ENCODE measurements at places on chromosomes 11 and 22.

- no peak for DNase-seq
Observed at GRCh38 chr22:42561856-42562255, 8.1 kb downstream of the SERHL2 start.

GRCh38 chr11:114148013-114148382, 88.5 kb downstream of the ZBTB16 start:
- peak; percentile 81 for DNase-seq

DNA sequence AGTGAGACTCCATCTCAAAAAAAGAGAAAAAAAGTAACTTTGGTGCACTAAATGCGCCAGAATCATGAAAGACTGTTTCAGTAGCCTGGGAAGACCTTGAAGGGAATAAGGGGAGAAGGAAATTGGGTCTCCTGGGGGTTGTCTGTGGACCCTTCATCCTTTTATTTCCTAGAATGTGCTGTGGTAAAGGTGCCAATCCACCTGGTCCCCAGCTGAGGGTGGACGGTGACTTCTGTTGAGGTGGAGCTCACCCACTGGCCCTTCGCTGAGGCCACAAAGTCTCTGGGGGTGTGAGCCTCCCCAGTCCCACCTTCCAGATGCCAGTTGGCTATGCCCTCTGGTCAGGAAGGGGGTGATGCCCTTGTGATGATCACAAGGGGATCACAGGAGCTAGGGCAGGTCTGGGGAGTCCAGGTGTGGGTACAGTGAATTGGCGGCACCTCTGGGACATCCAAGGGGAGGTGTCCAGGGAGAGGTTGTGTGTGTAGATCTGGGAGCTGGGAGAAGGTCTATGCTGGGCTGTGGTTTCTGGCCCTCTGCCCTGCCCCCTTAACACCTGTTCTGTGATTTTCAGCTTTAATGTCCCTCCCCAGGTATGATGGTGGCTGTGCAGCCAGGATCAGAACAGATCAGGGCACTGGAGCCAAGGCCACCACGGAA, 34.2 kb upstream of the LMO1 start:
- DNase-seq, result no peak

GRCh38 chr11:8917157-8917825, 6.3 kb downstream of the AKIP1 start:
- no peak for DNase-seq

DNA sequence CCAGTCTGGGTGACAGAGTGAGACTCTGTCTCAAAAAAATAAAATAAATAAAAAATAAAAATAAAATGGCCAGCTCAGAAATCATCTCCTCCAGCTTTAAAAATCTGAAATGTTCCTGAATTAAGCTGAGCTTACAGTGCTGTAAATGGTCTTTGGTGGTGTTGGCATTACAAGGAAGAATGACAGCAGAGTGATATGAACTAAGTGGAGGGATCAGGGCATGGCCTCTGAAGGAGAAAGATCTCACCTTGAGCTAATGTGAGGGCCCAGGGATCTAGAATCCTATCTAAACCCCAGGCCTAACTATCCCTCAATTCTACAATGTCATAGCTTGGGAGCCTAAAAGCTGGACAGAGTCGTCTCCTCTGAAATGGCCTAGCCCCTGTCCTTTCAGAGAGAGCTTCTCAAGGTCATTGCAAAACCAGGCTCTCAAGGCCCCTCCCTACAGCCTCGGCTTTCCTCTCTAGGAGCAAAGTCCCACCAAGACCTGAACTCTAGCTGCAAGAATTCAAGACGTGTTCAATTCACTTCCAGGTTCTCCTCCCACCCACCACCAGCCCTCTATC, 345.4 kb downstream of the BUD13 start:
- DNase-seq, result no peak

DNA sequence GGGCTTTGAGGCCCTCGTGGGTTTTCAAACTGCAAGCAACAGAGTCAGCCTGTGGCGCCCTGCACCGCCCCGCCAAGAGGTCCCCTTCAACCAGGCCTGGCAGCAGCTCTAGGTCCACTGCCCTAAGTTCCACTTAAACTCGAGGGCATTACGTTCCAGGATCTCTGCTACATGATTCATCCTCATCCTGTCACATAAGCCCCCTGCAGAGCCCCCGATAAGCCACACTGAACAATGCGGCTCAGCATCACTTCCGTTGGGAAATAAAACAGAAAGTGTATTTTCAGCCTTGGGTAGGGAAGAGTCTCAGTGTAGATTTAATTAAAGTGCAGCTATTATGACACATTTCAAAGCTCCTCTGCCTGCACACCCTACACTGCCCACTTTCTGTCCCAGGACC, 24.6 kb downstream of the SULT4A1 start:
- DNase-seq, result no peak

DNA sequence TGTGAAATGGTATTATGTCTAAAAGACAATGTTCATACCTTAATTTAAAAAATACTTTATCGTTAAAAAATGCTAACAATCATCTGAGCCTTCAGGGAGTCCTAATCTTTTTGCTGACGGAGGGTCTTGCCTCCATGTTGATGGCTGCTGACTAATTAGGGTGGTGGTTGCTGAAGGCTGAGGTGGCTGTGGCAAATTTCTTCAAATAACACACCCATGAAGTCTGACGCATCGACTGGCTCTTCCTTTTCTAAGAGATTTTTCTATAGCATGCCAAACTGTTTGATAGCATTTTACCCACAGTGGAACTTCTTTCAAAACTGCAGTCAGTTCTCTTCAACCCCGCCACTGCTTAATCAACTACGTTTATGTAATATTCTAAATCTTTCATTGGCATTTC, 33.6 kb downstream of the TCF20 start:
- DNase-seq, result no peak

GRCh38 chr11:88115828-88116755, 59.2 kb downstream of the RAB38 start:
- DNase-seq, result peak; percentile 16

DNA sequence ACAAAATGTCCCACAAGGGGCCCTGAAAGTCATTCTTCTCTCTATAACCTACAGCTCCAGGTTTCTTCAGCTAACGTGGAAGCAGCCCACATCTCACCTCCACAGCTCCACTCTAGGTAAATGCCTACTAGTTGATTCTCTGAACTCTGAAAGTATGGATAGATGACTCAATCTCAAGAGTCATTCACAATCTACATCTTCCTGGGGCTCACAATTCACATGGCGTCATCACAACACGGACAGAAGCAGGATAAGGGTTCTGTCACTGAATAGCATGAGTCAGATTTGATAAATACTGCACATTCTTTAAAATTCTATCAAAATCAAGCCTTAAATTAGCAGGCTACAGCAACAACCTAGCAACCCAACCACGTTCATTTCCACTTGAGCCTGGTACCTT, 96.3 kb downstream of the PLEKHA7 start:
- DNase-seq, result no peak

Measured in hematopoietic multipotent progenitor cell treated with erythropoietin and hydrocortisone succinate and interleukin-3 and kit ligand, for 6 days (in vitro differentiated cells).